ENCODE measurements at places on chromosomes 7 and 10.
A peak's percentile ranks its signal among the peaks of the same experiment; 100 is the strongest.

DNA sequence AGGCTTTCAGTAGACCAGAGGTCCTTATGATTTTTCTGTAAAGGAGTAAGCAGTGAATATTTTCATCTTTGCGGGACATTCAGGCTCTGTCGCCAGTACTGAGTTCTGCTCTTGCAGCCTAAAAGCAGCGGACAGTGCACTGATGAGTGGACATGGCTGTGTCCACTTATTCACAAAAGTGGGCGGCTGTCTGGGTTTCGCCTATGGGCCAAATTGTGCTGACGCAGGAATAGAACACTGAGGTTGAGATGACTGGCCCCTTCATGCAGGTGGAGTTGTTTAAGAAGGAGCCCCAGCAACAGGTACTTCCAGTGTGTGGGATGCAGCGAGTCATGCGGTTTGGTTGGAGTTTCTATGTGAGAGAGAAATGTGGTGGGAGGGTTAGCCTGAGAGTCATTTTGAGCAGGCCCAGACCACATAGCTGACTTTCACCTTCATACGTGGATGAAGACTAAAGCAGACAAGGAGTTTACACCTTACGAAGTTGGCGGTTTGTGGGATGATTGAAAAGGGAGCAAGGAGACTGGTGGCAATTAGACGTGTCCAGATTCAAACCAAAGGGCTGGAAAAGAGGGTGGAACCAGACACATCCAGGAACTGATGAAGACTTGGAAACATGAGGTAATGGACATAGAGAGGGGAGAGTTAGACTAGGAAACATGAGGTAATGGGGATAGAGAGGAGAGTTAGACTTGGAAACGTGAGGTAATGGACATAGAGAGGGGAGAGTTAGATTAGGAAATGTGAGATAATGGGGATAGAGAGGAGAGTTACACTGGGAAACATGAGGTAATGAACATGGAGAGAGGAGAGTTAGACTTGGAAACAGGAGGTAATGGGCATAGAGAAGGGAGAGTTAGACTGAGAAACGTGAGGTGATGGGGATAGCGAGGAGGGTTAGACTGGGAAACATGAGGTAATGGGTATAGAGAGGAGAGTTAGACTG, 38.2 kb downstream of the WDR37 start:
- DNase-seq = no peak

- DNase-seq = no peak
Observed at GRCh38 chr10:62424026-62424425, 49.9 kb downstream of the ZNF365 start.

DNA sequence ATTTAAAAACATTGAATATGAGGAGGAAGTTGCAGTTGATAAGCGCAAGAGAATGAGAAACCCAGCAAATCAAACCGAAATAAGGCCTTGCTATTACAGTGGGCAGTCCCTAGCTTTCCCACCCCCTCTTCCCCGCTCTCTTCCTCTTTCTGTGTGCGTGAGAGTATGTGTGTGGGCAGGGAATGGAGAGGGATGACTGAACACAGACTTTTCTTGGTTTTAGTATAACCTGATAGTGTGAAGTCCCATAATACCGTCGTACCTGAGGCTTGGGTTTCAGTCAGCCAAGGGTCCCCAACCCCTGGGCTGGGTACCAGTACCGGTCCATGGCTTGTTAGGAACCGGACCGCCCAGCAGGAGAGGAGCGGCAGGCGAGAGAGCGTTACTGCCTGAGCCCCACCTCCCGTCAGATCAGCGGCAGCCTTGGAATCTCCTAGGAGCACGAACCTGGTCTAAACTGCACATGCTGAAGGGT, 255.3 kb downstream of the CELF2 start:
- DNase-seq = no peak

DNA sequence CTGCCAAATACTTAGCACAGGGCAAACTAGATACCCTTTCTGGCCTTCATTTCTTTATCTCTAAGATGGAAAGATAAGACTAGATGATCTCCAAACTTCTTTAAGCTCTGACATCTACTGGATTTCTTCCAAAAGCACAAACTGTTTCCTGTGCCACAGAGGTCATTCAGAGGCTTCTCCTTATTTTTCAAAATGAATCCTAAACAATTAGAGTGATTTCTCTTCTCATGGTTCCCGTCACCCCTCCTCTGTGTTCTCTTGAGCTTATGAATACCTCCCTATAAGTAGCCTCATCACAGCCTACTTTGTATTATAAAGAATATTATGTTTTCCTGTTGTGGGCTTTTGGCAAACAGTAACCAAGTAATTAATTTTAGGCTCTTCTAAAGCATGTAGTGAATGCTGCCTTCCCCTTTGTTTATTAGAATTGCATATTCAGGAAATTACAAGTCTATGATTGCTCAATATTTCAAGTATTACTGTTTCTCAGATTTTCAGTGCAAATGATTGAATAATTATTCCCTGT, 179.5 kb downstream of the REEP3 start:
- DNase-seq = no peak

DNA sequence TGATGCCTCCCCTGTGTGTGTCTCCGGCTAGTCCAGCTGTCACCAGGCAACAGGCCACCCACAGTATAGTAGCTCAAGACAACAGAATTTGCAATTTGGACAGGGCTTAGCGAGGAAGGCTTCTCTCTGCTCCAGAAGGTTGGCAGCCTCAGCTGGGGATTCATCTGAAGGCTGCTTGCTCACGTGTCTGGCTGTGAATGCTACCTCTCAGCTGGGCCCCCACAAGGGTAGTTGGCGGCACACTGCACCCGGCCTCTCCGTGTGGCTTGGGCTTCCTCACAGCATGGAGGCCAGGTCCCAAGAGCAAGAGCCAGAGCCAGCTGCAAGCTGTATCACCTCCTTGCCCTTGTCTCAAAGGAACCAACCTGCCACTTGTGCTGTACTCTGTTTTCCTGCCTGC, 19.2 kb downstream of the ECHDC3 start:
- DNase-seq = no peak

- DNase-seq = no peak
Observed at GRCh38 chr10:127346604-127347003, 150.2 kb upstream of the INSYN2A start.

- DNase-seq = peak; percentile 36
Observed at GRCh38 chr10:89389254-89389653, 3.2 kb upstream of the IFIT1 start.

- peak; percentile 17 for DNase-seq
Observed at GRCh38 chr7:4809666-4810065, 34.2 kb downstream of the AP5Z1 start.

GRCh38 chr7:102318482-102318971, 31.9 kb downstream of the SH2B2 start:
- no peak for DNase-seq

- no peak for DNase-seq
Observed at GRCh38 chr7:131961054-131961680, 404.7 kb upstream of the PODXL start.

- DNase-seq = no peak
Observed at GRCh38 chr7:114777288-114777687, 144.6 kb upstream of the MDFIC start.

GRCh38 chr7:44447874-44448425, 42.5 kb downstream of the NUDCD3 start:
- no peak for DNase-seq

- DNase-seq = no peak
Observed at GRCh38 chr10:110967009-110967630, 47.7 kb downstream of the SHOC2 start.

- peak; percentile 63 for DNase-seq
Observed at GRCh38 chr10:102229810-102230263, 3.7 kb downstream of the ELOVL3 start.

- DNase-seq = no peak
Observed at GRCh38 chr7:7257899-7258692, 75.8 kb downstream of the C1GALT1 start.

GRCh38 chr10:96708456-96708855, 11.9 kb downstream of the PIK3AP1 start:
- no peak for DNase-seq

DNA sequence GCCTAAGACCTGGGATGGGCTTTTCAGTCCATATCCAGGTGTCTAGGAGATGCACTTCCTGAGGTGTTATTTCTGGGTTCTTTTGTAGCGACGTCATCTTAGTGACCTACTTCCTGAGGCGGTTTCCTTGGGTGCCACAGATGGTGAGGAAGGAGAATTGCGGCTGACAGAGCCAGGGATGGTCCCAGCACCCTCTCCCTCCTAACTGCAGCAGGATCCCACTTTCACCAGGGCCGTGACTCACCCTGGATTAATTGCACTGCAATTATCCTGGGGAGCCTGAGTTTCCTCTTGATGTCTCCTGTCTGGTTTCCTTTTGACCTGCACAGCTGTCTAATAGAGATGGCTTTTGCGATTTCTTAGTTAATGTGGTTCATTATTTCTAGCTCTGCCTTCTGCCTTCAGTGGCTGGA, 271.7 kb downstream of the TCF7L2 start:
- peak; percentile 51 for DNase-seq

- DNase-seq = no peak
Observed at GRCh38 chr10:117107238-117107637, 30.8 kb downstream of the VAX1 start.

- no peak for DNase-seq
Observed at GRCh38 chr10:51876503-51876902, 177.1 kb upstream of the CSTF2T start.

DNA sequence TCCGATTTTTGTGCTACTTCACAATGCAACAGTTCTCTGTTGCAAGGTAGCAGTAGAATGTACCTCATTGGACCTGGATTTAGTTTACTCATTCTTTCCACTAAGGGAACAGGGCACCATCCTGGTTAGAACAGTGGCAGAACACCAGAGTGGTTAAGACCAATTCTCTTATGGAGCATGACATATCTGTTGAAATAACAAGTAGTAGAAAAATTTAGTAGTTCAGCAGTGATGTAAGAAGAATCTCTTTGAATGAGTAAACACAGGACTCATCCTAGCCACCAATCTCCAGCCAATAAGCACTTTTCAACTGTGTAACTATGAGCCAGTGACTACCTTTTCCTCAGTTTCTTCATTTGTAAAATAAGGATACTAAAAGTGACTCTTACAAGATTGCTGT, 2.4 kb downstream of the ANKRD22 start:
- DNase-seq = peak; percentile 29

DNA sequence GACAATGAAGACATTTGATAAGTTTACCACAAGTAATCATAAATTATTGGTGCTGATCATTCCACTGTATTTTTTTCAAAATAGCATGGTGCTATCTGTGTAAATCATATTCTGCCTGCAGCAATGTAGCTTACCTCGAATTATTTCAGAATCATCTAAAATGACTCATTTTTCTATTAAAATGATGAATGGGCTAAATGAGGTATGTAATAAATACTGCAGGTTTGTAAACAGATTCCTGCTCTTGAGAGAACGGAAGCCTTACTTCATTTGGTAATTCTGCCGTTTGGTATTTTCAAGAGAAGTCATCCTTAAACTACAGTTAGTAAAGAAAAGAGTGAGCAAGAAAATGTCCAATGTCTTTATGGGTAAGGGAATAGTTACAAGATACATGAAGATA, 115.9 kb downstream of the CHCHD3 start:
- DNase-seq = no peak

DNA sequence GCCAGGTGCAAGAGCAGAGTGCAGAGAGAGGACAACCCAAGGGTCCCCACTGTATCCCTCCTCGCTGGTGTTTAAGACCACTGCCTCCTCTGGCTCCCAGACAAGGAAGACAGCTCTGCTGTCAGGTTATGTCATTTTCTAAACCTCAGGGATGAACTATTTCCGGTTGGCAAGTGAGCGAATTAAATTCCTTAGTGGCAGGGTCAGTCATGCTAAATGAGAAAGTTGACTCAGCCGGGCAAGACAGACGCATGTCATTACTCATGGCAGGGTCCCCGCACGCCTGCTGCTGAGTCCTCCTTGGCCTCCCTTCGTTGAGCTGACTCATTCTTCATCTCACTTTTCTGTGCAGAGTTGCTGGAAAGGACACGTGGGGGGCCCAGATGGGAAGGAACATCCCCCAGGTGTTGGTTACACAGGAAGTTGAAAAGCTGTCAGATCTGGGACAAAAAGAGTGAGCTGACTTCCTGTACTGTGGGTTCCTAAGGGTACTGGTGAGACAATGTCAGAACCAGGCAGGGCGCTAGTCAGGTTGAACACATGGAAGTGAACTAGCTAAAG, 47.1 kb upstream of the UCN3 start:
- peak; percentile 96 for DNase-seq

DNA sequence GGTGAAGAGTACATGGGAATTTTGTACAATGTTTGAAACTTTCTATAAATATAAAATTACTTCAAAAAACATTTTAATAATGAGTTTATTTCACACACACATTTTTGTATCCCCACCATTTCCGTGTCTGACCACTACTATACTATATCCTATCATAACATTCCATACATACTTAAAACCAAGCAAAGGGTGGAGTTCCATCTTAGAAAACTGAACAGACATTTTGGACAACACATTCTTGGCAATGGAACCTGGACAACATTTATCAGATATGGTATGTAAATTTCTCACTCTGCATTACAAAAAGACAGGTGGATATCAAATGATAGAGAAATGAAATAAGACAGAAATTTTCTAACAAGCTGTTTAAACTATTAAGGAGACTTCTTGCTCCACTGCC, 168.9 kb downstream of the TWIST1 start:
- peak; percentile 61 for DNase-seq

DNA sequence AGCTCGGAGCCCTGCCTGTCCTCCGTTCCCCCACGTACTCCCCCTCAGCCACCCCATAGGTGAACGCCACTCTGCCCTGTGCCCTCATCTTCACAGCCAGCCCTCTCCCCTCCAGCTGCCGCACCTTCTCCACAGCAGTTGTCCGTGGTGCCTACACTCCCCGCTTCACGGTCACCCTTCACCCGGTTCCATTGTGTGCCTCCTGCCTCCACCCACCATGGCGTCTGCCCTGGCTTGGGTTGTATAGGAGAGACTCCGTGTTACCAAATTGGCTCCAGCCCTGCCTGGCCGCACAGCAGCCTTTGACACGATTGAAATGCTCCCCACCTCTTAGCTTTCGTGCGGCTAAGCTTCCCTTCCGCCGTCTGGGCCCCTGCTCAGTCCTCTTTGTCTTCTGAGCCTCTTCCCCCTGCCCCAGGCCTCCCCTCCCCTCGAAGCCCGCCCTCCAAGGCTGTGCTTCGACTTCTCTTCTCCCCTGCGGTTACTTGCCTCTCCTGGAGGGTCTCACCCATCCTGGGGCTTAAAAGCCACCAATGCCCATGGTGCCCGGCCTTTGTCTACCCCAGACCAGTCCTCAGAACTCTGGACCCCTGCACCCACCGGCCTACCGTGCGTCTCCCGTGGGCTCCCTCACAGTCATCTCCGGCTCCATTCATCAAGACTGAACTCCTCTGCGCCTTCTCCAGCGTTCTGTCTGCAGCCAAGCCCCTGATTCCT, 18.5 kb upstream of the NODAL start:
- DNase-seq = no peak

DNA sequence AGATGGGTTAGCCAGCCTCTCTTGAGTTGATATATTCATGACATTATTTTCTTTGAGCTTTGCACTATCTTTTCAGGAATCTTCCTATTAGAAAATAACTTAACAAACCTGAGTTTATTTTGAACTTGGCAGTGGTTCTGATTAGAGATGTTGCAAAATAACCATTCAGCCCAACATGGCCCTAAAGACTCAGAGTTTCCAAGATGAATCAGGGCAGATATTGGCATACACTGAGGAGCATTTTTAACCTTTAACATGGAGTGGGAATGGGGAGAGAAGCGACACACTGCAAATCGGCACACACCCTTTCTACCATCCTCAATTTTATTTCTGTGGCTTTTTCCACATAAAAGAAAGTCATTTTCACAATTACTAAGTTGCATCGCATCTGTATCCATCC, 190.8 kb downstream of the TRIL start:
- no peak for DNase-seq

GRCh38 chr10:122341141-122341810, 33.2 kb upstream of the PLEKHA1 start:
- no peak for DNase-seq

Data from fibroblast of skin of back (primary cell).